ENCODE measurements at places on chromosomes 4 and X.
A peak's percentile ranks its signal among the peaks of the same experiment; 100 is the strongest.

GRCh38 chrX:55488006-55488592 is 1.5 kb downstream of the USP51 start:
- peak; percentile 26 for DNase-seq

- peak; percentile 87 for DNase-seq
These were observed at the start of gene GNL3L for GRCh38 chrX:54529552-54530356. Gene GNL3L (plus strand): TSS chrX:54530219. CDS start chrX:54532567, 2,348 bp downstream.

DNA sequence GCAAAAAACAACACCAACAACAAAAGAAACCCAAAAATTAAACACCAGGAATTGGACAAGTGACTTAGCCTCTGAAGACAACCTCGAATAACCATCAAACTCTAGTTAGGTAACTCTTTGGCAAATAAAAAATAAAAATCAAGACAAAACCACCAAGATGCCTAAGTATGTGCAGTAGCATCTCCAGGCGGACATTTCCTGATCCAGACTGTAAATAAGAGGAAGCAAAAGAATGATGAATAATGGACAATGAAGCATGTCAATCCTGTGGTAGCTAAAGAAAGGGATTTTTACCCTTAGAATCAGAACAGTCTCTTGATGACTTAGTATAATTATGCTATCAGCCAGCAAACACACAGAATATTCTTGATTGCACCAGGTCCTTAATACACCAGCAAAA is 276.7 kb upstream of the DIAPH2 start:
- DNase-seq: no peak

DNA sequence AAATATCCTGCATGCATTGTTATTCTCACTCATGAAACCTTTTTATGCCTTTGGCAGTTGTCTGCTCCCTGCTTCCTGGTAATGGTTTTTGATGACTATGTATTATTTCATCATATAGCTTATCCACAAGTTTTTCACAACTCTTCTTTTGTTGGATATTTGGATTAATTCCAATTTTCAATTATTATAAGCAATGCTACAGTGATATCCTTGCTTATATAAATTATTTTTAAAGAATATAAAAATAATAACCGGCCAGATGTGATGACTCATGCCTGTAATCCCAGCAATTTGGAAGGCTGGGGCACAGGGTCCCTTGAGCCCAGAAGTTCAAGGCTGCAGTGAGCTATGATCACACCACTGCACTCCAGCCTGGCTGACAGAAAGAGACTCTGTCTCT is 47.0 kb downstream of the ASIC5 start:
- peak; percentile 50 for DNase-seq

GRCh38 chr4:25580633-25581467 is 74.8 kb upstream of the SLC34A2 start:
- no peak for DNase-seq

- no peak for DNase-seq
These were observed 12.4 kb downstream of the NPY5R start for GRCh38 chr4:163356104-163356503.

- no peak for DNase-seq
These were observed 261.8 kb upstream of the ARX start for GRCh38 chrX:25277574-25277973.

GRCh38 chr4:123453061-123453680 is 56.6 kb downstream of the SPRY1 start:
- DNase-seq: no peak

- DNase-seq: peak; percentile 43
These were observed 30.2 kb downstream of the PPP2R3B start for GRCh38 chrX:356385-357034.

- DNase-seq: no peak
These were observed 75.4 kb upstream of the SCOC start for GRCh38 chr4:140298001-140298400.

DNA sequence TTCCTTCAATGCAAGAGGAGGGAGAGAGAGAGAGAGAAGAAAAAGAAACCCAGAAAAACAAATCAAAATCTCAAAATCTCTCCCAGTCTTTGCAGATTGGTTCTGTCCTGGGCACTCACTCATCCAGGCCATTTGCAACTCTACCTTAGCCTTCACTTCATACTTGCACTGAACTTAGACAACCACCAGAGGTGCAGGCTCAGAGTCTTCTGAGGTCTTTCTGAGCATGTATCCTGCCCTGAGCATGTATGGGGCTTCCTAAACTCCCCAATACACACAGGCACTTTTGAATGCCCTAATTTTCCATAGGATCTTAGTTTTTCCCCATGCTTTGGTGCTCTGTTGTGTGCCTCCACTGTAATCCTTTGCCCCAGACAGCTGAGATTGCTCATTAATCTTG is 2.9 kb downstream of the CFI start:
- no peak for DNase-seq

DNA sequence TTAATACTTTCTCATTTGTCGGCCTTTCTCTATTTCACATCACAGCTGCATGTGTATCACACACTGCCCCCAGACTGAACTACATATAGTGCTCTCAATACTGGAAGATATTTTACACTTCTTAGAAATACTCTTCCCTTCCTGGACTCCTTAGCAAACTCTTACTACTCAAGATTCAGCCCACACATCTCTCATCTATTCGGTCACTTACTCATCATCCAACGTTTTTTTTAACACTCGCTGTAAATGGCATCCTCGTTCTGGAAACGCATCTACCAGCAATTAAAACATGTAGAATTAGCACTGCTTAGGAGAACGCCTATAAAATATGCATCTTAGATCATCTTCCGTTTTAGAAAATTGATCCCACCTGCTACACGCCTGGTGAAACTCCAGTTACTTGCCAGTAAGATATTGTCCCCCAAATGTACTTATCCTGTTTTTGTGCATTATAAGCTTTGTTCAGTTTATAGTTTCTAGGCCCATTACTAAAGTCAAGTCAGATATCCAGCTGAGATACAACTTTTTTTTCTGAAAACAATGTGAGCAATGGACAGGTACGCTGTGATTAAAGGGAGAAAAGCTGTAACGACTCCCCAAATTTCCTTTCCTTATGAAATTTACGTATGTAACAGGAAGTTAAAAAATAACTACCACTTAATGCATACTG is 1.0 kb downstream of the LRP2BP start:
- DNase-seq: no peak

GRCh38 chr4:172881645-172882044 is 287.0 kb upstream of the GALNT7 start:
- DNase-seq: no peak

DNA sequence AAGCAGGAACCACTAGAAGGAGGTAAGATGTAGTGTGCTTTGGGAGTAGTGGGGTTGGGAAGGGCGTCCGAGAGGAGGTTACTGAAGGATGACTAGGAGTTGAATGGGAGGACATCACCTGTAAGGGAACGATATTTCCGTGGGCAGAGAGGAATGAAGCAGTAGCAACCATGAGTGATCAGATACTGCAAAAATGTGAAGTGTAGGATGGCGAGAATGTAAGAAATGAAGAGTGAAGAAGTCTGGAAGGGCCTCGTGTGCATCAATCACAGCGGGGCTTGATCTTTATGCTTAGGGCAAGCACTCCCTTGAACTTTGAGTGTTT is 594 bp downstream of the MSMO1 start:
- DNase-seq: no peak

- DNase-seq: no peak
These were observed 180.8 kb upstream of the BCOR start for GRCh38 chrX:40278340-40279090.

DNA sequence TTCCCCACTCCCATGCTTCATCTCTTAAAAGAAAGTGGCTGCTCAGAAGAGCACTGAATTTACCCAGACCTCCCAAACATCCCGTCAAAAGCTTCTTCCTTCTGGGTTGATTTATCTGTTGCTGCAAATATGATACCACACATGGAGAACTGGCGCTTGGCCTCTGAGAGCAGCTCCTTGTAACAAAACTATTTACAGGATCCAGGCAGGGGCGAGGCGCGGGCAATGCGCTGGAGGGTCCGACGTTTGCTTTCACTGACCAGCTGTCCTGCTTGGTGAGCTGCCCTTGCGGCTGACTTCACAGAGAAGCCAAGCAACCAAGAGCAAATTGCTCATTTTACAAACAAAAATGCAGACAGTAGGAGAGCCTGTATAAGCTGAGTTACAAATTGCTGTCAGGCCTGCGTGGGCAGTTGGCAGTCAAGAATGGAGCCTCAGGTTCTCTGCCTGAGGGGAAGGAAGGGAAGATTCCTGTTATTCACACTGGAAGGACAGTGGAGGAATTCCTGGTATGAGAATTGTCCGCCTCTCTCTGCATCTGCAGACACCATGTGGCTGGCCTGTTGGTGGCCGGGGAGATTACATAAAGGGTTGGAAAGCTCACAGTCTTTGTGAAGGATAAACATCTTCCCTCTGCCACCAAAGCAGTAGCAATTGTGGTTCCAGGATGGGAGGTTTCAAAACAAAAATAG is 192.2 kb upstream of the LEF1 start:
- DNase-seq: peak; percentile 64

GRCh38 chr4:118224243-118224829 is 128.5 kb downstream of the PRSS12 start:
- peak; percentile 87 for DNase-seq

GRCh38 chr4:83582289-83582785 is 46.4 kb downstream of the GPAT3 start:
- peak; percentile 77 for DNase-seq

DNA sequence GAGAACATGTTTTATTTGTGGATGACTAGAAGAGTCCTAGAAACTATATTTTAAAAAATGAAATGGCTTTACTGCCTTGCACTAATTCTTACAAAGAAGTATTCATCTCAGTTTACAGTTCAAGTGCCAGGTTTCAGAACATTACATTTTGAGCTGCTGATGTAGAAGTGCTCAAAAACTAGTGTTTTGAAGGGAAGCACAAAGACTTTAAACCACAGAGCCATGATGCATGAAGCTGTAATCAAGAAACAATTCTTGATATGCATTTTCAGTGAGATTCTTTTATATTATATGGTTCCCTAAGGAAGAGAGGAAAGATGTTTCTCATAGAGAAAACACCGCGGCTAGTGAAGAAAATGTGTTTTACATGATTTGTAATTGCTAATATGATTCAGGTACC is 1163.0 kb downstream of the RAPGEF2 start:
- DNase-seq: no peak
